Panc1 (cell line): ENCODE measurements at places on chromosomes 12 and 14.

DNA sequence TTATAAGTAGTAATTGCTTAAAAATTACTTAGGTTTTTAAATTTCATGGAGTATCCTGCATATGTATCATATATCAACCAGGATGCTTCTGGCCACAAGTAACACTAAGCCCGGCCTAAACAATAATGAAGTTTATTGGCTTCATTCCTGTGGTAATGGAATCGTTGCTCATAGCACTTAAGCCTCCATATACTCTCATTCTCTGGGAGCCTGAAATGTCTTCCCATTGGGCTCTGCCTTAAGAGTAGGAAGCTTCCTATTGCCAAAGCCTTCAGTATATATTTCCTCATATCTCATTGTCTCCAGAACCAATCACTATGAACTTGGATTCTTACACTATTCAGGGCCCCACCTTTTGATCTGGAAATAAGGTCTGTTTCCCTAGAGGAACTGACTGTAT is 83.8 kb upstream of the DNM1L start:
- no peak for DNase-seq

DNA sequence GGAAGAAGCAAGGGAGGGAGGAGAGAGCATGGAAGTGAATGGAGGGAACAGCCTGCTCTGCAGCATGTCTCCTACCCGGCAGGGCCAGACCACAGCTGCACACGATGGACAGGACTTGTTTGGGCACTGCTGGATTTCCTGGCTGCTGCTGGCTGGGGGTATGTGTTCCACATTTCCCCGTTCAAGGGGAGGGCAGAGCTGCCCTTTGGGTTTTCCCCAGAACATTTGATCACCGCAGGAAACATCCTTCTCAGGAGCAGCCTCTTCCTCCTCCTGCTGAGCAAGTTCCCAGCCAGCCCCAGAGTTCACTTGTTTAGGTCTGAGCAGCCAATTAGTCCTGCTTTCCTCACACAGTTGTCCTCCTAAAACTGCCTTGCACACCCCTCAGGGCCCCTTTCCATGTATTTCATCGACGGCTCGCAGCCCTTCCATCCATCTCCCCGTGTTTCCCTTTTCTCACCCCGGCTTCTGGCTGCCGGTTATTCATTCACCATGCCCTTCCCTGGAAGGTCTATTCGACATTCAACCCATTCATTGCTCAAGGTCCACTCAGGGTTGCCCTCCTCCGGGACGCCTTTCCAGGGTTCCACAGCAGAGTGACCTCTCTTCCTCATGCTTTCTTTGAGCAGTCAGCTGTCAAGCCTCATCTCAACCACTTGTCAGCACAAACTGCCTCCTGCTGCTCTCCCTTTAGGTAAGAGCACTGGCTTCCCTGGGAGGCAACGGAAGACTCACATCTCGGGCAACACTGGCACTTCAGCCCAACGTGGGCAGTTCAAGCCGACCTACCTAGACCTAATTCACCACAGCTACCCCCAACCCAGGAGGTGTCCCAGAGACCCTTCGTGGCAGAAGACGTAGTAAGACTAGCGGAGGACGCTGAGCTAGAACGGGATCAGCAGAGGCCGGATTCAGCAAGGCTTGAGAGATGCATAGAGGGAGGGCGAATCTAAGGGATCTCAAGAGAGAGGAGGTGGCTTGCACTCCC is 20.1 kb upstream of the ANO2 start:
- DNase-seq, result no peak

DNA sequence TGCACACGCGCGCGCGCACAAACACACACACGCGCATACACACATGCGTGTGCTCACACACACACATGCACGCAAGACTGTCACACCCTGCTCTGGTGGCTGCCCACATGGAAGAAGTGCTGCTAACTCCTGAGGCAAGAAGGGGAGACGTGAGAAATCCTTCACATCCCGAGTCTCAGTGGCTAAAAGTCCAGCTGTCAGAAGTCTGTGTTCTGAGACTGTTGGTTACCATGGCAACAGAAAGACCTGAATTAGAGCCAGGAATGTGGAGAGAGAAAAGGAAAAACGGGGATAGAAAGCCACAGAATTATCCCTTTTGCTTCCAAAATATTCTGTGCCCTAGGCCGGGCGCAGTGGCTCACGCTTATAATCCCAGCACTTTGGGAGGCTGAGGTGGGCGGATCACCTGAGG is 71.2 kb downstream of the PPFIBP1 start:
- DNase-seq, result no peak

DNA sequence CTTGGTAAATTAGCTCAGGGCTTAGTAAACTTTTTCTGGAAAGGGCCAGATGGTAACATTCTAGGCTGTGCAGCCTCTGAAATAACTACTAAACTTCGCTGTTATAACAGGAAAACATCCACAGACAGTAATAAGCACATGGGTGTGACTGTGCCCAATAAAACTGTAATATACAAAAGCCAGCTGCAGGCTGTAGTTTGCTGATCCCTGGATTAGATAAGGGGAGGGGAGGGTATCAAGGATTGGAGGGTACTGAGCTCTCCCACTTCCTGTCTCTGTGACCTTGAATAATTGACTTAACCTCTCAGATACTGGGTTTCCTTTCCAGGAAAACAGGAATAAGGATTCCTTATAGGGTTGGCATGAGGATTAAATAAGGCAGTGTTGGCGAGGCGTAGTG is 81.2 kb downstream of the CCDC60 start:
- no peak for DNase-seq

- no peak for DNase-seq
These were observed 1.9 kb downstream of the BMP4 start for GRCh38 chr14:53954551-53955228.

DNA sequence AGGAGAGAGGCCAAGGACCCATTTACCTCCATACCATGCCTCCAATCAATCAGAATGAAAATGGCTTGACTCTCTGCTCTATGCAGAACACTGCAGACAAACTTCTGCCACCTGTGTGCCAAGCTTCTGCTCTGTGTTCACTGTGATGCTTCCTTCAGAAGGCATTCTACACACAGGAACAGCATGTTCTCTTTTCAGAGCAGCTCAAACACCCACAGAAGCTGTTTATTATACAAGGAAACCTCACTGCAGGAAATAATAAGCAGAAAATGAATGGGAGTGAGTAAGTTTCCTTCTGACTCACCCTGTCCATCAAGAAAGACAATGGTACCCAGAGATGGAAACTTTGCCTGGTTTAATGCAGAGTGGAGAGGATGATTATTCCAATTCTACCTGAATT is 2.4 kb upstream of the ESR2 start:
- DNase-seq, result no peak

DNA sequence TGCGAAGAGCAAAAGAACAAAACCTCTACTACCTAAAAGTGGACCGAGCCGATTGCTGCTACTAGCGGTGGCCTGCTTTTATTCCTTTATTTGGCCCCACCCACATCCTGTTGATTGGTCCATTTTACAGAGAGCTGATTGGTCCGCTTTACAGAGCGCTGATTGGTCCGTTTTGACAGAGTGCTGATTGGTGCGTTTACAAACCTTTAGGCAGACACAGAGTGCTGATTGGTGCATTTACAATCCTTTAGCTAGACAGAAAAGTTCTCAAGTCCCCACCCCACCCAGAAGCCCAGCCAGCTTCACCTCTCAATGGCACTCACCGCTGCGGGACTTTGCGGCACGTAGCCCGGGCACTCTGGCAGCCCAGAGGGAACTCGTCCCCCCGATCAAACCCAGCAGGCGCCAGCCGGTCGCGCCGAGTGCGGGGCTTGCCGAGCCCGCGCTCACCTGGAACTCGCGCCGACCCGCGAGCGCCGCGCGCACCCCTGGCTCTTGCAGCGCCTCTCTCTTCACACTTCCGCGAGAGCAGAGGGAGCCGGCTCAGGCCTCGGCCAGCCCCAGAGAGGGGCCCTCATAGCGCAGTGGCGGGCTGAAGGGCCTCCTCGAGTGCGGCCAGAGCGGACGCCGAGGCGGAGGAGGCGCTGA is 8.7 kb upstream of the FGD4 start:
- DNase-seq, result no peak

DNA sequence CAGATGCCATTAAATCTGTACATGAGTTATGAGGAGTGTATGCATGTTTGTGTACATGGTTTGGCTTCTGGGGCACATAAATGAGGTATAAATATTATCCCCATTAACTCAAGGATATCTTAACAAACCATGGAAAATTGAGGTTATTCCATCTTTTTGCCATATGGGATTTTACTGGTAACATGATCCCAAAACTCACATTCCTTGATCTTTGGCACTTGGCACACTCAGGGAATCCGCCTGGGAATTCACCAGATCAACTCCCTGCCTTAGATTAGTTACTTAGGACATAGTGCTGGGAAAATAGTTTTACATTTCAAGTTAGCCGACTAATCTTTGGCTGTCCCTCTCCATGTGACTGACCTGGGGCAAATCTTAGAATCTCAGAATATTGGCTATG is 16.9 kb downstream of the CDKN1B start:
- no peak for DNase-seq

DNA sequence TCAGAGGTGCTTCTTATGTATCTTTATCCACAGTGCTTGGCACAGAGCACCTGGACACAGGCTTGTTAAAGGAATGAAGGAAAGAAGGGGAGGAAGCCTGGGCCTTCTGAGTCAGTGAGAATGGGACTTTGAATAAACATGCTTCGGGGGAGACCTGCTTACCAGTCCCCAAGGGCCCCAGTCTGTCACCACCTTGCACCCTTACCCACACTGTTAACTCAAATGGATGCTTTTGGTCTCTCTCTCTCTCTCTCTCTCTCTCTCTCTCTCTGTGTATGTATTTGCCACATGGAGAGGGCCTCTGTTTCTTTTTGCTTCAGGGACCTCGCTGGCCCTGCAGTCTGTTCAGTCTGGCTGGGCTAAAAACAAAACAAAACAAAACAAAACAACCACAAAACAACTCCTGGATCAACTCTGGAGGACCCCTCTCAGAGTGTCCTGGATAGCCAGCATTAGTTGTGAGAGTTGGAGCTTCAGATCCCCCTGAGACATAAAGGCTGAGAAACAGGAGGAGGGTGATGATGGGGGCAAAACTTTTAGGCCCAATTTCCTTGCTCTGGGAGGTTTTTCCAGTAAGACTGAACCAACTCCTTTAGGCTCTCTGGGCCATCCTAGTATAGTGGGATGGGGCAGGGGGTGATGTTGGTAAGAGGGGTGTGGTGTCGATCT is 1.9 kb downstream of the KIF5A start:
- DNase-seq, result no peak

- peak; percentile 76 for DNase-seq
These were observed 15.8 kb downstream of the CD9 start for GRCh38 chr12:6215932-6216494.

GRCh38 chr12:94801745-94802144 is 151.4 kb upstream of the TMCC3 start:
- DNase-seq, result no peak

DNA sequence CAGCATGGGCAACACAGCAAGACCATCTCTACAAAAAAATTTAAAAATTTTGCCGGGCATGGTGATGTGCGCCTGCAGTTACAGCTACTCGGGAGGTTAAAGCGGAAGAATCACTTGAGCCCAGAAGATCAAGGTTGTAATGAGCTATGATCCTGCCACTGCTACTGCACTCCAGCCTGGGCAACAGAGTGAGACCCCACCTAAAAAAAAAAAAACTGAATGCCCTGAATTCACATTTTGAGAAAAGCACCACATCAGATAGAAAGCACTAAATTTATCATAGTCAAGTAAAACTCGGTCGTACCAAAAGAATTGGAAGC is 24.1 kb upstream of the AP4S1 start:
- no peak for DNase-seq

DNA sequence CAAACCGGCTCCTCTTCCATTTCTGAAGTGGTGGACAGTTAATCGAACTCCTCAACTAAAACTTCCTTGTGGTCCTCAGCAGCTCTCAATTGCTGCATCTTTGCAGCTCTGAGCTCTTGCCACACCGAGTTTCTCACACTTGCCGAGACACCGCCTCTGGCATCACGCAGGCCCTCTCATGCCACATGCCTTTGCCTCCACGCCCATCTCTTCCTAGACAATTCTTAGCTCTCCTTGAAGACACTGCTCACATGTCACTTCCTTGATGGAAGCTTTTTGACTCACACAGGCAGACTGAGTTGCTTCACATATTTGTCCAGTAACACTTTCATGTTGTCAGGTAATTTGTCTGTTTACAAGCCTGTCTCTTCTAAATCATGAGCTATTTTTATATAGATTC is 29.2 kb downstream of the KCNA1 start:
- DNase-seq, result no peak

- DNase-seq, result no peak
These were observed 279.6 kb downstream of the PRKD1 start for GRCh38 chr14:29648045-29648444.

- DNase-seq, result no peak
These were observed 350.5 kb upstream of the OR4E1 start for GRCh38 chr14:22024137-22024536.

GRCh38 chr12:47396902-47397663 is 308.7 kb downstream of the RPAP3 start:
- DNase-seq, result no peak

- DNase-seq, result no peak
These were observed 47.0 kb downstream of the INTS13 start for GRCh38 chr12:26890784-26891183.

GRCh38 chr14:92963301-92964123 is 40.6 kb downstream of the CHGA start:
- no peak for DNase-seq

DNA sequence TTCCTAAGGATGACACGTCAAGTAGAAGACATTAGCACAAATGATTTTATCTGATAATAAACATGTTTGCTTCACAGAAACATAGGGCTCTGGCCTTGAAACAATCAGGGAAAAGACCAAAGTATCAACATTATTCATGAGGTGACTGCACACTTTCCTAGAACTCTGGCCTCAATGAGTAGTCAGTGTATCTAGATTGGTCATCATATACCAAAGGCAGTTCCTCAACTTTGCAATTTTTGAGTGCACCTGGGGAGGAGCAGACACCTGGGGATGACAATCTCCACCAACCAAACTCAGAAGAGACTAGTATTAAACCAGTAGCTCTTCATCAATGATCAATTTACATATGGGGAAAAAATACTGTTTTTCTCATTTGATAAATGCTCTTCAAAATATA is 4.5 kb downstream of the EDDM3A start:
- DNase-seq, result no peak

GRCh38 chr12:26621932-26622331 is 211.1 kb downstream of the ITPR2 start:
- DNase-seq, result no peak

DNA sequence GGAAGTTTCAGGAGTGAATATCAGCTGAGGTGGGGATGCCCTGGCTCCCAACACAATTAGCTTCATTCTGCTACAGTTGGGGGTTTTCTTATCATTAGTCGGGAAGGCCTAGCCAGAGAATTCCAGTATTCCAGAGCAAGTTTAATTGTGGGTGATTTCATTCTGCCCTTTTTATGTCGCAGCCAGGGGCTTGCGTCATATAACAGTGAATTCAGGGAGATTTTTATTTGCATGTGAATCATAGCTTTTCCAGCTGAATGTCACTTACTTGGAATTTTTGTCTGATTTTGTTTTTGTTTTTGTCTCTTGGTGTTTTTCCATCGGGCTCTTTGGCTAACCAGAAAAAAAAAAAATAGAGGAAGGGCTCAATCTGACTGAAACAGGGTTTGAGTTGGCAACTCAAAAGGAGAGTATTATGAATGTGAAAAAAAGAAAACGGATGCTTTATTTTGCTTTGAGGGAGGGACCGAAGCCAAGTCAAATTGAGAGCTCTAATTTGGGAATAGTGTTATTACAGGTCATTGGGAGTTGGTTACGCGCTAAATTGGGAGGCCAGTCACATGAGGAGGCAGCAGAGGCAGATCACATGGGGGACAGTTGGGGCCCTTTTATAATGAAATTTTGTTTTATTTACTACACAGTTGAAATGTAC is 119.4 kb downstream of the SAMD4A start:
- no peak for DNase-seq

GRCh38 chr14:50344116-50344775 is 32.1 kb downstream of the DMAC2L start:
- no peak for DNase-seq
